A549 treated with CORT108297 at 1 μM for 4 hours (cell line): ENCODE measurements at places on chromosomes 4 and X. TPM values are rescaled to one million over a fixed set of nuclear protein-coding genes. Genes with fewer than 3 reads are reported as not detected.

Gene ETDB
- total RNA-seq, result not detected in 5 replicates

Gene XPNPEP2
- total RNA-seq, result not detected in 5 replicates

Gene CRLF2
- total RNA-seq, result 0.98 to 1.5 TPM (median 1.3 TPM) in 5 replicates

Gene EFNB1
- total RNA-seq, result 7.2 to 10.4 TPM (median 9.4 TPM) in 5 replicates

Gene RAB39B
- total RNA-seq, result 0.60 to 1.2 TPM (median 0.76 TPM) in 5 replicates

Gene PHKA1
- total RNA-seq, result 19.6 to 26.4 TPM (median 24.5 TPM) in 5 replicates

Gene TMEM271
- not detected in 5 replicates for total RNA-seq

Gene SPARCL1
- not detected in 5 replicates for total RNA-seq

Gene RAB41
- total RNA-seq, result not detected in 5 replicates

Gene ADH4
- 0.07 TPM in 1 of 5 replicates, not detected in the others for total RNA-seq

Gene XIAP
- total RNA-seq, result 23.7 to 27.5 TPM (median 25.1 TPM) in 5 replicates
